ENCODE measurements at places on chromosomes 7 and 10. TPM values are rescaled to one million over a fixed set of nuclear protein-coding genes. Genes with fewer than 3 reads are reported as not detected.

DNA sequence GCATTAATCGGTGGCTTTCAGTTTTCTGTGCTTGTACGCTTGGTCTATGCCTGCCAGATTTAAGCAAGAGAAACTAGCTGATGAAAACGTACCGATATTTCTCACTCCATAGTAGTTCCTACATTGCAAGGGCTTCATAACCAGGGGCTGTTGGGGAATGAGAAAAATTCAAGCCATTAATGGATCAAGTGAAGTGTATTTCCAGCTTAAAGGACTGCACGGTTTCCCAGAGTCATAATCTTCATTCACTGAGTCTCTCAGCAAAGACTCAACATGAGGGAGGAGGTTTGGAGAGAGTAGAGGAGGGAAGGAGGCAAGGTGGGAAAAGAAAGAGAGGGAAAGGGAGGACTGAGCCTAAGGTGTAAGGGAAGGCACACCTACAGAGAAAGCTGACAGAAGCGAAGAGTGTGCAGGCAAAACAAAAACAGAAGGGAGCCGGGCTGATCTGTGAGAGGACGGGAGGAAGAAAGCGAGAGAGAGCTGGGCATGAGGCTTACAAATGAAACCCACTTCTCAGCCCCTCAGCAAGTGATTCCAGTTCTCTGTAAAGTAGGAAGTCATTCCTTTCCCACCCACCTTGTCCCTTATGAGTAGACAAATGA lies 625 bp downstream of the GIMAP2 start:
- H3K4me3 ChIP-seq: peak overlapping the region; percentile 20
- H3K27ac ChIP-seq: no peak overlapping the region
- H3K4me1 ChIP-seq: no peaks in the 10 kb centered on the region
- no peaks in the 10 kb centered on the region for H3K36me3 ChIP-seq

DNA sequence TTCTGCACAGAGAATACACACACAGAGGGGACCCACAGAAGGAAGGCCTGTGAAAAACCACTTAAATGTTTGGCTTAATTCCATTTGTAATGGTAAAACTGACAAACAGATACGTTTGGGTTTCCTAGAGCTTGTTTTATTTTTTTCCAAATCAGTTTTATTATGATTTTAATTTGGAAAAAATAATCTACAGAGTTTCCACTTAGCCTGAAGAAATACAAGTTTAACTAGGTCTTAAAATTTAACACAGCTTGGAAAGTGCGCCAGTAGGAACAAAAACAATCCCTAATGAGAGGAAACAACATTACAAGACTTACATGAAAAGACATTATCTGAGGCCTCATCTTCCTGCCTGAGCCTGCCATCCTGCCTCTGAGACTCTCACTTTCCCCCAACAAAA lies 58.5 kb upstream of the CARD11 start:
- H3K36me3 ChIP-seq: no peaks in the 10 kb centered on the region
- H3K27ac ChIP-seq: no peak overlapping the region
- H3K4me1 ChIP-seq: no peaks in the 10 kb centered on the region
- H3K4me3 ChIP-seq: no peak overlapping the region

DNA sequence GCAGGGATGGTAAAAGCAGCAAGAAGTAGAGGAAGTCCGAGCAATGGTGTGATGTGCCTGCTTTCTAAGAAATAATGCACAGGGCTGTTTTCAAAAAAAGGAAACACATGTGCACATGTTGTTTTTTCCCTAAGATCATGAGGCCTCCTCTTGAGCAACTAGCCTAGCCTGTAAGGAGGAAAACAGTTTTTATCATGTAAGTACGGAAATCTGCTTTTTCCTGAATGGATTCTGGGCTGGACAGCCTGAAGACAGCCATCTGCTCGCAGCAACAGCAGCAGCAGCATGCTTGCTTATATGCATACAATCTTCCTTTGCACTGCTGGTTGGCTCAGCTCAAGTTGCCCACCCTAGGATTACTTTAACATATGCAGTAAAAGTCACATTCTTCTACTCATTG lies 87.1 kb downstream of the HIBADH start:
- H3K36me3 ChIP-seq: 0 out of 3 replicates have a peak, but pooled peaks cover 3% of the 10 kb centered on the region
- no peaks in the 10 kb centered on the region for H3K27me3 ChIP-seq
- H3K27ac ChIP-seq: no peak overlapping the region
- H3K4me1 ChIP-seq: no peaks in the 10 kb centered on the region
- DNase-seq: no peak

MUC3A gene
- total RNA-seq: 2.6 TPM

DNA sequence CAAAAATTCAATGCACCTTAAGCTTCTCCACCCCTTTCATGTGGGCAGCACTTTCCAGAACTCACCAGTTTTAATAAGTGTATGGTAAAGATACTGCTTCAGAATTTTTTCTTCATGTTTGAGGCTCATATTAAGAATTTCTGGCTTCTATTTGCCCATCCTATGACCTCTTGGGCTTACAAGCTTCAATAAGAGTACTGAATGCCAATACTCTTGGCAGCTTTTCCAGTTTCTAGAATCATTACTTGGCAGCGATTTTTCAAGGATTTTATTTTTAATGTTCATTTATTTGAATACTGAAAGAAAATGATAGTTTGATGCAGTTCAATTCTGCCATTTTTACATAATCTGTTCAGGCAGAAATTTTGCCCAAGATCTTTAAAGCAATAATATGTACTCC lies 242.1 kb upstream of the KCND2 start:
- DNase-seq: no peak
- no peaks in the 10 kb centered on the region for H3K27me3 ChIP-seq
- no peak overlapping the region for H3K27ac ChIP-seq
- no peaks in the 10 kb centered on the region for H3K4me1 ChIP-seq

GIMAP5 gene
- 0.51 TPM for total RNA-seq

DNA sequence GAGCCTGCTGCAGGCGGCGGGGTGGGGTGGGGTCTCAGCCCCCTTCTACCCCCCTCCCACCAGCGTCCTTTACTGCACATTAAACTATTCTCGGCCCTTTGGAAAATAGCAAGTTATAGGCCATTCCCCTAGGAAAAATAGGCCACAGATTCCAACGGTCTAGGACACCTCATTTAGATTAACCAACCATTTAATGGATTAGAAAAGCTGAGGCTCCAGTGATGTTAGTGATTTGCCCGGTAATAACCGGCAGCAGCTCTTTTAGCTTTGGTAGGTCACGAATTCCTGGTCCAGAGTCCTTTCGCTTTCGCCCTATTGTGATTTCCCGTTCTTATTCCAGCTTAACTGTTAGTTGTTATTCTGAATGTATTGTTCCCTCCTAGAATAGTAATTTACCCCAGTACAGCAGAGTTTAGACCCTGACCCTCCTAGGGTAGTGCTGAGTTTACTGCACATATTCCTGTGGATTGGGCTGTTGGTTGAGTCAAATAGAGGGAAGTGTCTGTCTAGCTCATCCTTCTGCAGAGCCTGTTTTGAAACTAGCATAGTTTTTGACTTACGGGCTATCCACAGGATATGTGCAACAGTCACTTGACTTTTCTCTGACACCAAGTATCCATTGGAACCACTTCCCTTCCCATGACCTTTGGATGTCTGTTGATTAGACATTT lies 754 bp downstream of the GSTO1 start:
- peak overlapping the region; percentile 74 for H3K27ac ChIP-seq
- DNase-seq: no peak
- H3K4me1 ChIP-seq: peaks cover 47% of the 10 kb centered on the region

DNA sequence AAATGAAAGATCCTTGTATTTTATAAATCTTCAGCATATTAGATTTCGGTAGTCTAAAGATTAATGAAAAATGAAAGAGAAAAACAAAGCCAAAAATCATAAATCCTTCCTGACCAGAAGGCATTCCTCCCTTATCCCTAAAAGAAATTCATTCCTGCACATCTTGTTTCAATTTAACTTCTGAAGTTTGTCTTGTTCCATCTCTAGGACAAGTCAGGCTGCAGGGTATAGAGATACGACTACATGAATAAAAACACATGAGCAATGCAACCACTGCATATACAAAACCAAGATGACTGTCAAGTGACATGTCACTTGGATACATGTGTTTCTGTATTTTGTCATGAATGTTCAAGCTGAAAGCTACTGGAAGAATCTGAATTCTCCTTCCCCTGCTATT lies 214.9 kb downstream of the JAZF1 start:
- no peak overlapping the region for H3K4me3 ChIP-seq
- no peaks in the 10 kb centered on the region for H3K27me3 ChIP-seq
- H3K27ac ChIP-seq: no peak overlapping the region
- H3K4me1 ChIP-seq: no peaks in the 10 kb centered on the region

IQUB gene
- total RNA-seq: 1.1 TPM

All from K562 (cell line).